ENCODE measurements at places on chromosomes 7 and 10.
A peak's percentile ranks its signal among the peaks of the same experiment; 100 is the strongest.

- DNase-seq = no peak
Observed at GRCh38 chr10:91190388-91190870, 30.0 kb upstream of the PCGF5 start.

GRCh38 chr7:29135846-29136245 lies 10.5 kb downstream of the CPVL start:
- DNase-seq = no peak

DNA sequence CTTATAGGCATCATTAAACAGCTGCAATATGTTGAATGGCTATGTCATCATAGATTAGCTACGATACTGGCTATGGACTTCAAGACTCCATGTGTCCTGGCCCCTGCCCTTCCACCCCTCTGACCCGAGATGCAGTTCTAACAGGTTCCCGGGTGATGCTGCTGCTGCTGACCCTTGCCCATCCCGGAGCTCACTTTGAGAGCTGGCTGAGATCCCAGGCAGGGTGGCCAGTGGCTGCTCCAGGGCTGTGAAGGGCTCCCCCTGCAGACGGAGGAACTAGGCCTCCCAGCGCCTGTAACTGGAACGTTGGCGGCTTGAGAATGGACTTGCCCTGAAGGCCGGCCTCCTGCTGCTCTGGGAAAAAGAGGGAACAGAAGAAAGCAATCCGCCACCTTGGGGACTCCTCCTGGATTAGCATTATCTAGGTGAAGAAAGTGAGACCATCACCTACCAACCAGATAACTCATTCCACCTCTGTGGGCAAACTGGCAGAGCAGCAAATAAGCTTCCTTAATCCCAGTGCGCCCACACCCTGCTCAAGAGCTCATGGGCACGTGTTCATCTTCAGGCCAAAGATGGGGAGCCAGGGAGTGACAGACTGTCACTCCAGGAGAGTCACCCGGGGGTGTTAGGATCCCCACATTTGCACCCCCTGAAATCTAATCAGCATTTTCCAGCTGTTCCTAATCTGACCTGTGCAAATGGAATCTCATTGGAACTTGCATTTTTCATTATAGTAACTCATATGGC lies 56.8 kb downstream of the PARP12 start:
- peak; percentile 29 for DNase-seq

GRCh38 chr7:100024020-100024619 lies 8.7 kb downstream of the ZKSCAN1 start:
- DNase-seq = no peak

- DNase-seq = no peak
Observed at GRCh38 chr10:116053910-116054309, 219.1 kb downstream of the GFRA1 start.

- DNase-seq = no peak
Observed at GRCh38 chr7:151132461-151133205, 34.9 kb downstream of the GBX1 start.

- DNase-seq = peak; percentile 76
Observed at GRCh38 chr10:119670717-119671116, 19.5 kb downstream of the BAG3 start.

DNA sequence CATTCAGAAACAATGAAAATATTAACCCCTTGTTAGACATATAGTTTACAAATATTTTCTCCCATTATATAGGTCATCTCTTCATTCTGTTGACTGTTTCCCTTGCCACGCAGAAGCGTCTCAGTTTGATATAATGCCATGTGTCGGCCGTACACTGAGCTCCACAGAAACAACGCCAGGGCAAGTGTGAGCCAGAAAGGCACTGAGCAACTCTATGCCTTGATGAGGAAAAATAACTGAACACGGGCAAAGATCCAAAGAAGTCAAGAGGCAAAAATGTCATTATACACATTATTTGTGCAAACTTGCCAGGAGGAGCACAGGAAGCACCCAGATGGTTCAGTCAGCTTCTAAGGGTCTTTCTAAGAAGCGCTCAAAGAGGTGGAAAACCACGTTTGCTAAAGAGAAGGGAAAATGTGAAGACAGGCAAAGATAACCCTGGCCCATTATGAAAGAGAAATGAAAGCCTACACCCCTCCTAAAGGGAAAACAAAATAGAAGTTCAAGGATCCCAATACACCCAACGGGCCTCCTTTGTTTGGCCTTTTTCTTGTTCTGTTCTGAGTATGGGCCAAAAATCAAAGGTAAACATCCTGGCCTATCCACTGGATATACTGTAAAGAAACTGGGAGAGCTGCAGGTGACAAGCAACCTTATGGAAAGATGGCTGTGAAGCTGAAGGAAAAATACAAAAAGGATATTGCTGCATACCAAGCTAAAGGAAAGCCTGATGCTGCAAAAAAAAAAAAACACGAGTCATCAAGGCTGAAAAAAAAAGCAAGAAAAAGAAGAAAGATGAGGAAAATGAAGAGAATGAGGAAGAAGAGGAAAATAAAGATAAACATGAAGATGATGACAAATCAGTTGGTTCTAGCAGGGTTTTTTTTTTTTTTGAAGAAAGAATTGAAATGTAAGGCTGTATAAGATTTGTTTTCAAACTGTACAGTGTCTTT lies 15.5 kb downstream of the ARHGAP12 start:
- peak; percentile 68 for DNase-seq

GRCh38 chr7:37104822-37105518 lies 343.7 kb downstream of the ELMO1 start:
- no peak for DNase-seq

DNA sequence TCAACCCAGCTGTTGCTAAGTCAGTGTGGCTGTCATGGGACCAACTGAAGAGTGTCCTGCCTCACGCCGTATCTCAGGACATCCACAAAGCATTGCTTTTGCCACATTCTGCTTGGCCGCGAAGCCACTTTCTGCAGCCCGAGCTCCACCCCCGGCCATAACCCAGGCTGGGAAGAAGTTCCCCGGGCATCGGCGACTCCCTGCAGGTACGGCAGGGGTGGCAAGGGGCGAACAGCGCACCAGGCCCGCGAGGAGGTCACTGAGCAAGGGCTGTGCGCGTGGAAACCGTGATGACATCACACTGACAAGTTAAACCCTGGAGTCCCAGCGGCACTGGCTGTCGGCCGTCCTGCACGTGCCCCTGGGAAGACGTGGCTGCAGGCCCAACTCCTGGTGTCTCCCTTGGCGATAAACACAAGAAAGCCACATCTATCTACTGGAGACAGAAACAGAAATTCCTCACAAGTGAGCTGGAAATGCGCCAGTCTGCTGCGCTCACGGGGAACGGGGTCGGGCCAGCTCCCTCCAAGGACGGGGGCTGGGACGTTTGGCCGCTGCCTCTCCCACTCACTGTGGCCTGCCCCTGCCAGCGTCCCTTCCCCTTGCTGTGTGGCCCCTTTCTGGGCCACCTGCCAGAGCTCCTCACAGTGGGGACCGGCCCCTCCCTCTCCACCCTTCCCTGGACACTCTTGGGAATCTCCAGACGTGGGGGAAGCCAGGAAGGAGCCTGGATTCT lies 326.3 kb downstream of the DNAJB6 start:
- no peak for DNase-seq

- DNase-seq = no peak
Observed at GRCh38 chr10:99427566-99428190, 2.7 kb downstream of the GOT1 start.

GRCh38 chr7:123709525-123709924 lies 39.3 kb downstream of the WASL start:
- no peak for DNase-seq

DNA sequence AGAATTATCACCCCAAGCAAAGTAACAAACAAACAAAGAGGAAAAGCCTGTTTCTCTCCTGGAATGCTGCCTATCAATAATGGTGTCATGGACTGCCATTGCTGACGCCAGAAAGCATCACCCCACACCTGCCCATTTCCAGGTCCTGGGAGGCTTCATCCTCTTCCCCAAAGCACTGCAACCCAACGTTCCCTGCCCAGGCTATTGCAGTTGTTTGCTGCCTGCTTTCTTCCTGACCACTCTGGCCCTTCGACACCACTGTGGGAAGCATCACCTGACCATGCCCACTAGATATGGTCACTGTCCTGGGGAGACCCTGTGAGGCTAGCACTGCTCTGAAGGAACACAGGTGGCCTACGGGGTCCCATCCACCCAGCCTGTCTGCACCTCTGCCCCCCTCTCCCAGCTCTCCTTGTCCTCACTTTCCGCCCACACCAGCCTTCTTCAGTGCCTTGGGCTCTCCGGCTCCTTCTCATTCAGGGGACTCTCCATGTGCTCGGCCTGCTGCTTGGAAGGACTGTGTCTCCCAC lies 439.6 kb downstream of the GLRX3 start:
- DNase-seq = no peak

GRCh38 chr10:93680412-93681047 lies 21.9 kb downstream of the FRA10AC1 start:
- DNase-seq = peak; percentile 37

DNA sequence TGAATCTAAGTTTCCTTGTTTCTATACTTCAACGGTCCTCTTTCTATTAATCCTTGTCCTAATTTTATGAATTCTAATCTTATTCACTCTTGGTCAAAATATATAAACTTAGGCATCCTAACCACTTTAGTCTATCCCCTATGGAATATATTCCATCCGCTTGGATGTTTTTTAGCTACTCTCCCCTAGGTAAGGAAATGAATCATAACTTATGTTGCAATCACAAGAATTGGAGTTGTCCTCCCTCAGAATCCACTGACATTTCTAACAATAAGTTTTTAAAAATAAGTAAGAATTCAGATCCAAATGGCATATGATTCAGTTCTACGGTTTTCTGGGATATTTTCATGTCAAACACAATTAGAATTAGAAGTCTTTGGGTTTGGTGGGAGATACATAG lies 1081.6 kb downstream of the SORCS1 start:
- peak; percentile 56 for DNase-seq

DNA sequence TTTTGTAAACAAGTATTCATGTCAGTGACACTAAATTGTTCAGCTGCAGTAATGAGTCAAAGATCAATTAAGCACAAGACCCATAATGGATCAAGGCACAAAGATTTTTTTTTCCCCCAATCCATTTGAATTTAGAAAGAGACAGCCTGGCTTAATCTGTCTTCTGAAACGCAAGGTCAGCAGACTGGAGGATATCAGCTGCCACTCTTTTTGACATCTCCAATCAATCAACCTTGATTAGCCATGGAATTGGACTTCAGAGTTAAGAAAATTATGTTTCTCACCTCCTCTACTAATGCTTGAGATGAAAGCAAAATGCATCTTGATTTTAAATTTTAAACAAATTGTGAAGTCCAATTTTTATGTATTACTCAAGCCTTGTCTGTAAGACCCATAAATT lies 642.4 kb upstream of the STEAP1 start:
- no peak for DNase-seq

DNA sequence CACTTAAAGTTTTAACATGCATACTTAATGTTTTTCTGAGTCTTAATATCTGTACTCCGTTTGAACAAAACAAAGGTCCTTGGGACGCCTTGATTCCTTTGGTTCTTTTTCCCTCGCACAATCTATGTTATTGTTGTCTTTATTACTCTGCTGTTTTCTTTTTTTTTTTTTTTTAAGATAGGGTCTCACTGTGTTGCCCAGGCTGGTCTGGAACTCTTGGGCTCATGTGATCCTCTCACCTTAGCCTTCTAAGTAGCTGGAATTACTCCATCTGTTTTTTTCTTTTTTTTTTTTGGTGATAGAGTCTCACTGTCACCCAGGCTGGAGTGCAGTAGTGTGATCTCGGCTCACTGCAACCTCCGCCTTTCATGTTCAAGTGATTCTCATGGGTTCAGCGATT lies 13.2 kb downstream of the MLLT10 start:
- DNase-seq = no peak

All from HT1080 (cell line).